ENCODE measurements at places on chromosomes 12 and 14.

GRCh38 chr12:87116780-87117179, 860.6 kb upstream of the MGAT4C start:
- DNase-seq = no peak

DNA sequence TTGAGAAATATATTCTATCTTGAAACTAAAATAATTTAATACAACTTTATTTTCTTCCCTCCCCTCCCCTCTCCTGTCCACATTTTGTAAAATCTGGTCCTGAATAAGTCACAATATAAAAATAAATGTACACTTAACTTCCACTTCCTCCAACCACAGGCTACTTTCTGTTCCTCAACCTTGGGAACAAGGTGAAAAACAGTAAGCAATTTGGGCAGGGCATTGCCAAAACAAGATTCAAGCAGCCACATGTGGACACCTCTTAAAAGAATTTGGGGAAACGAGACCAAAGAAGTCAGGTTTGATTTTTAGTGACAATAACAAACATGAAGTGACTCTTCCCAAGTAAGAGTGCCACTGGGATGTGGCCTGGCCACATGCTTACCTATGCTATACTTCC, 115.7 kb downstream of the PTPRQ start:
- no peak for DNase-seq

DNA sequence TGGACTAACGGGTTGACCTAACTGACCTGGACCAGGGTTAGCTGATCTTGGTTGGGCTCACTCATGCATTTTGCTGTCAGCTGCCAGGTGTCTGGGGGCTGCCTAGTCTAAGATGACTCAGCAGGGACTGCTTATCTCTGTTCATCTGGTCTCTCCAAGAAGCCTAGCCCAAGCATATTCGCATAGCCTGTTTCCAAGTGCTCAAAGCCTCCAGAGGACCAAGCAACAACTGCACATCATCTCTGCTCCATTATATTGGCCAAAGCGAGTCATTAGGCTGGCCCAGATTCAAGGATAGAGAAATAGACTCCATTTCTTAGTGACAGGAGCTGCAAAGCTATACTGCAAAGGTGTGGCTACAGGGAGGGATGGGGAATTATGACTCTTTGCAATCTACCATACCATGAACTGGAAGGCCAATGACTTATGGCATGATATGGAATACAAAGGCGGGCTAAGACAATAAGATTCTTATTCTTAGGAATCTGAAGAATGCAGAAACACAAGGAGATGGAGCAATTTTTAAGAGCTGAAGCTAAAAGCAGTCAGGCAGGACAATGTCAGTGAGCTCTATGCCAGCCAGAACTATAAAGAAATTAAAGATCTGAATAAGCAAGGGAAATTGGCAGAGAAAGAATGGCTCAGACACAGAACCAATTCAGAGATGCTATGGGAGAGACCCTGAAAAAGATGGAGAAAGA, 194.6 kb upstream of the FSCB start:
- no peak for DNase-seq

DNA sequence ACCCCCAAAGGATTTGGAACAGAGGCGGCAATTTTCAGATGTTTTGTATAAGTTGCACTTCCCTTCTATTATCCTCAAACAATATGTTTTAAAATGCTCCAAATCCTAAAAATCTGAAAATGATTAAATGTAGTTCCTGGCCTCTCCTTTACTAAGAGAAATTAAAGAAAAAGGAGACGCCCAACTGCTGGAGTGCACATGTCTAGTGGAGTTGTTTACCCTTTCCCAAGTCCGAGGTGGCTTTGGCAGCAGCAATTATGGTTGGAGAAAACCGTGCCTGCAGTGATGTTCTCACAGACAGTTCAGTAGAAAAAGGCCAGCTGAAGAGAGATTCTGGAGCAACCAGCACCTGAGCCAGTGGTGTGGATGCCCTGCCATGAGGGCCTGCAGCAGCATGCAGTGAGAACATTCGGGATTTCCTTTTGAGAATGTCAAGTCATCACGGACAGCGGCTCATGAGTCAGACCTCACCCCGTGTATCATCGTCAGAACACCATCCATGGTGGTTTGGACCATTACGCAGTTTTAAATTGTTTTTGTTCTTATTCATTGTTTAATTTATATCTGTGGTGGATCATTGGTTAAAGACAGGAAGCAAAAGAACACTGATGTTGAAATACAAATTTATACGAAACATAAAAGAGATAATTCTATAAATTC, 179.0 kb upstream of the KRR1 start:
- DNase-seq = no peak

GRCh38 chr12:100254876-100255275, 12.0 kb downstream of the DEPDC4 start:
- no peak for DNase-seq

DNA sequence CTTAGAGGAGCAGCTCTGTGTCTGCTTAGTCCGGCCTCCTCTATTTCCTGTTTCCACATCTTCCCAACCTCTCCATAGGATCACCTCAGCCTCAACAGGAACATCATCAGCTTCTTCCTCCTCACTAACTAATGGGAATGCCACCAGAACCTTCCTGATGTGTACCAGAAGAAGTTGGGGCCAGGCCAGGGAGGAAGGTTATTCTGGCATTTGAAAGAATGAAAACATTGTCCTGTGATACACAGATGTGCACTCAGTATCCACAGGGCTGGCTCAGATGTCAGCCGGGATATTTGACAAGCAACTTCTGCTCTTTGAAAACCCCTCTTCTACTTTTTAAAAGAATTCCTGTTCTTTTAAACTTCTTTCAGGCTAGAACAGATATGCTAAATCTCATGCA, 63.6 kb downstream of the TMEM30B start:
- DNase-seq = no peak

GRCh38 chr12:34402899-34403705, 380.8 kb downstream of the ALG10 start:
- DNase-seq = no peak

DNA sequence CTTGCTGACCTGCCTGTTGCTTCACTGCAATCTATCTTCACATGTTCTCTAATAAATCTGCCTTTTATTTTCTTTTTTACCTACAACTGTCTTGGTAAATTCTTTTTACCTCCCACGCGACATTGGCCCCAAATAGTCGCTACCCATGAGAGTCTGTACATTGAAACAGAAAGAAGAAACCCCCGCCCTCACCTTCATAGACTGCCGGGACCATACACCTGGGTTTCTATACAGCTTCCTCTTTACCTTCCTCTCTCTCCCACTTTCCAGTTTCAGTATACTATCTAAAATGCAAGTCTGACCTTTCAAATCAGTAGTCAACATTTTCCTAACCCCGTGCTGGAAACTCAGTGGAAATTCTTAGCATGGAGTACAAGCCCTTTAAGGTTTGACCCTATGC, 4.8 kb downstream of the SLC8A3 start:
- DNase-seq = no peak

DNA sequence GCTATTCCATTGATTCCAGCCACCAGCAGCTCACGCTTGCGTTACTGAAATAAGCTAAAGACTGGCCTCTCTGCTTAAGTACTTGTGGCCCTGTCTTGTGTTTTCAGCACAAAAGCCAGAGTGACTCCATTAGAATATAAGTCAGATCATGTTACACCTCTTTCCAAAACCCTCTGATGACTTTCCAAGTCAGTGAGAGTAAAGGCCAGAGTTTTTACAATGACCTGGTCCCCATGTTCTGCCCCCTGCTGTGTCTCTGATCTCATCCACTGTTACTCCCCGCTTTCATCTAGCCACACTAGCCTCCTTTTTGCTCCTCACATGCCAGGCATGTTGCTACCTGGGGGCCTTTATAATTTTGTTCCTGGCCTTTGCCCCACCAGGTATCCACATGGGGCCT, 6.9 kb upstream of the CKAP4 start:
- DNase-seq = no peak

GRCh38 chr14:69493791-69494190, 9.3 kb downstream of the PLEKHD1 start:
- no peak for DNase-seq

DNA sequence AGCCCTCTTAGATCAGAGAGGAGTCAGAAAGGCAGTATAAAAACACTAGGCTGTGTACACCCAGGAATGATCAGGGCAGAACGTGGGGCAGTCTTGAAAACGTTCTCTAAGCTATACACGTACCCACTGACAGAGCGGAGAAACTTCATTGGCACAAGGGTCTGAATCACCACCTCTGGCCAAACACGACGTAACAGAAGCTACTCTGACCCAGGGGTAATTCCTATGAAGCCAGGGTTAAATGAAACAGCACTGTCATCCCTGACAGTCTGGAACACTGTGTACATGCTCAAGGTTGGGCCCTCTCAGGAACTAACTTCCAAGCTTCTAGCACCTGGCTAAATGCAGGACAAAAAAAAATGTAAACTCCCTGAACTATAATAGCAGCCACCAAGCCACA, 38.4 kb downstream of the PARP11 start:
- no peak for DNase-seq

DNA sequence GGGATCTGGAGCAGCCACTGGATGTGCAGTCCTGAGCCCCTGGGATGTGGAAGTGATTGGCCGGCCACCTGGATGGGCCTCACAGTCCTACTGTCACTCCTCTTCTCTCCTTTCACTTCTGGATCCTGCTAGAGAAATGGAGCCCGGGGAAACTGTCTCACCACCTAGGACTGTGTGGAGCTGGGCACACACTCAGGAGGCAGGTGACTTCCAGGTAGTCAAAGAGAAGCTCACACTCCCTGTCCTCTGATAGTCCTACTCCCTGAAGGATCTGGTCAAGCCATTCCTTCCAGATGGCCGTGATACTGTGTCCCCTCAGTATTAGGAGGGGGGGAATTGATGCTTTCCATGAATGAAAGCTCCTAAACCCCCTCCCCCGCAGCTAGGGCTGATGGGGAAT, 201.1 kb downstream of the ZFP36L1 start:
- DNase-seq = no peak

DNA sequence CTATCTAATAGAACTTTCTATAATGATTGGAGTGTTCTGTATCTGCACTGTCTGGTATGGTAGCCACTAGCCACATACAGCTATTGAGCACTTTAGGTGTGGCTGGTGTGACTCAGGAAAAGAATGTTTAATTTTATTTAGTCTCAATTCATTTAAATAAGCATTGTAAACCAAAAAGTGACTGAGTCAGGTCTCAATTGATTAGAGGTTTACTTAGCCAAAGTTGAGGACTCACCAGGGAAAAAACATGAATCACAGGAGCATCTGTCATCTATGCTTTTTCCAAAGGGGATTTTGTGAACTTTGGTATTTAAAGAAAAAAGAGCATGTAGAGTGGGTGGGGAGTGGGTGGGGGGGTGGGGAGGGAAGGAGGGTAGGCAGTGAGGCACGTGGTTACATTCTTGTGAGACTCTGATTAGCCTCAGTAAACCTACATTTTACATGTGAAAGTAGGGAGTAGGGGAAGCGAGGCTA, 473.1 kb downstream of the ATP23 start:
- DNase-seq = no peak

GRCh38 chr14:103353362-103353761, 19.3 kb downstream of the EIF5 start:
- no peak for DNase-seq

DNA sequence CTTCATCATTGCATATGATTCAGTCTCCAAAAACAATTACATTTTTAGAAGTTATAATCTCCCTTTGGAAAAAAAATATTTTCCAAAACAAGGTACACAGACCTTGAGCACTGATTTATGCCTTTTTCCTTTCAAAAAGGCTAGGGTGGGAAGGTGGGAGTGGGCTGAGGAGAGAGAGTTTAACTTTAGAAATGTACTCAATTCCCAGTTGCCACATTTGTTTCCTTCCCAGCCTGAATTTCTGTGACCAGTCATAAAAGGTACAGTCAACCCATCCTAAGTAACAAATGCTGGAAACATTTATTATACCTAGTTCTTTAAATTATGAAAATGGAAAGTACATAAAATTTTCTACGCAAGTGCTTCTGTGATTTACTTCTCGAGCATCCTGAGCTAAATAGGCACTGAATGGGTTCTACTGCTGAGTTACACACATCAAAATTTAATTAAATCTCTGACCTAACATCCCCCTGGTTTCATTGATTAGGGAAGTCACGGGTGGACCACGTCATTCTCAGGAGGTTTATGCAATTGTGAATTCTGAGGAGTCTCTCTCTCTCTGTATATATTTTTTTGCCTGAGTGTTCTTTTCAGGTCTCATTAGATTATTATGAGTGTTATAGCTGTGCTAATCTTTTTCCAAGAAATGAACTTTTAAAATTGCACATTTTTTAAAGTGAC, 371.8 kb downstream of the BTG1 start:
- no peak for DNase-seq

DNA sequence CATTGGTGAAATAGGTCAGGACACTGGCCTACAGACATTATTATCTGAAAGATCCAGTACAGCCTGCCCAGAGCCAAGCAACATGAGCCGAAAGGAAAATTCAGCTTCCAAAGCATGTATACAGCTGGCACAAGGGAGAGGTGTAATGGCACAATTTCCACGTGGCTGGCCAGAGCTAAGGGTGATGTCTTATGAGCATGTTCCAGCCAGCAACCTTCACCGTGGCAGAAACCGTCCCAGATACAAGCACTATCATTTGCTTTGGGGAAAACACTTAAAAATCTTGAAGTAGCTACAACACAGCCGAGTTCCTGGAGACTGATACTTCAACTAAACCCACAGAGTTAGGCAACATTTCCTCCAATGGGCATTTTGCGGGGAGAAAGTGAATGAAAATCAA, 44.5 kb downstream of the CORO1C start:
- DNase-seq = no peak

DNA sequence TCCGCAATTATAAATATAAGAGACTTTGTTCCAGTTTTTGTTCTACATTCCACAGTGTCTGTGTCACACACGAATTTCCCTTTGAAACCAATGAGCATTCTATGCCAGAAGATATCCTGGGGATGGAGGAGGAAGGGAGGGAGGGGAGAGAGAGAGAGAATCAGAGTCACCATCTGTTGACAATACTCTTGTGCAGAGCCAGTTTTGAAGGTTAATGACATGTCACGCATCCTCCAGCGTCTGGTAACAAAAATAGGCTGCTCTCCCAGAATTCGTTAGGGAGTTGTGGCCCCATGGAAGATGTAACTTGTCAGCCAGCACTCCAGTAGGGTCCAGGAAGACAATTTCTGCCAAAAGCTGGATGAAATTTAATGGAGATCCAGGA, 213.5 kb upstream of the KRR1 start:
- DNase-seq = no peak

- DNase-seq = no peak
Observed at GRCh38 chr14:61878931-61879330, 116.7 kb downstream of the SNAPC1 start.

- no peak for DNase-seq
Observed at GRCh38 chr14:91402348-91402747, 15.3 kb downstream of the CCDC88C start.

GRCh38 chr14:29846339-29847055, 81.2 kb downstream of the PRKD1 start:
- DNase-seq = no peak

DNA sequence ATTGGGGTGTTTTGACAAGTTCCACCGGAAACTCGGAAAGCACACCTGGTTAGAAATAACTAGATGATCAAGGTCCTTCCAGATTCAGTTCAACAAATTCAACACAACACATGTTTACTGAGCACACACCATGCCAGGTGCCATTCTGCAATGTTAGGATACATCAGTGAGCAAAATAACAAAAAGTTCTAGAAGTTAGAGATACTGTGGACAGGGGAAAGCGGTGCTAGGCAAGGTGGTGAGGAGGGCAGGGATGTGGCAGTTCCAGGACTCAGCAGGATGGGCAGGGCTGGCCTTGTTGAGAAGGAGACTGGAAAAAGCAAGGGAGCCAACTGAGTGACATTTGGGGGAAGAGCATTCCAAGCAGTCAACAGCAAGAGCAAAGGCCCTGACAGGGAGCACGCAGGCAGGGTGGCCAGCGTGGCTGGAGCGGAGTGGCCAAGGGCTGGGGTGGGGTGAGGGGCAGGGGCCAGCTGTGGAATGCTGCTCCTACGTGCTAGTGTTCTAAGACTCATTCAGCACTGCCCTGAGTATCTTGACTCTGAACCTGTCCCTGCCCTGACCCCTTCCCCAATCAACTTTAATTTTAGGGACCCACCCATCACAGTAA, 19.4 kb upstream of the FAIM2 start:
- no peak for DNase-seq

Measured in stimulated activated CD4-positive, alpha-beta T cell treated with anti-CD3 and anti-CD28 coated beads, TNF-alpha, amount 100 ng/mL, for 48 hours (primary cell).